Fibroblast of mammary gland (primary cell): ENCODE measurements at places on chromosomes 3 and 15.
A peak's percentile ranks its signal among the peaks of the same experiment; 100 is the strongest.

DNA sequence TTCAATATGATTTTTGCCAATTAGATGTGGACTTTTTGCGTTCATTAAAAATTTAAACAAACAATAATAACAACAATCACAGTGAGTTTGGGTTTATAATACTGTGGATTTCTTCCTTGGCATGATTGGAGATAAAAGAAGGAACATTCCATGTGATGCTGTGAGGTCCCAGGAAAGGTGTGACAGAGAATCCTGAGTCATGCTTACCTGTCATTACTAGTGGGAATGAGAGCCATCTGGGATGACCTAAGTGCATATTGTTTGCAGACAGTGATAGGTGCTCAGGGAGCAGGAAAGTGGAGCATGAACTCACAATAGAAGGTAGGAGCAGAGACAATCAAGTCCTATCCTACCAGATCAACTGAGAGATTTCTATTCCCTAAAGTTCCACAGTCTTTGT lies 766.5 kb upstream of the CFAP20DC start:
- no peak for DNase-seq

DNA sequence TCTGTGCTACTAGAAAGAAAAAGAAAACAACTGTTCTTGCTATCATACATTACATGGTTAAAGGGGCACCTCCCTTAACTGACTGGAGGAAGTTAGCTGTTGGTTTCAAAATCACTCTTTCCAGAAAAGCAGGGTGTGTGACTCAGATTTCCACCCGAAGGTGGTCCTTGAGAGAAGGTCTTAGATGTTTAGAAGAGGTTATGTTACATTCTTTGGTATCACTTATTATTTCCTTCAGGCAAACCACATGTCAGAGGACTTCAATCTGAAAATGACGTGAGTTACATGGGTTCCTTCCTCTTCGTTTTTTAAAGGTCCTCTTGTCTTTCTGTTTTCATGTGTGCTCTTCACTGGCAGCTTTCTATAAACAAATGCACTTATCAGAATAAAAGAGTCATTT lies 307.9 kb upstream of the CBLB start:
- DNase-seq: peak; percentile 12

DNA sequence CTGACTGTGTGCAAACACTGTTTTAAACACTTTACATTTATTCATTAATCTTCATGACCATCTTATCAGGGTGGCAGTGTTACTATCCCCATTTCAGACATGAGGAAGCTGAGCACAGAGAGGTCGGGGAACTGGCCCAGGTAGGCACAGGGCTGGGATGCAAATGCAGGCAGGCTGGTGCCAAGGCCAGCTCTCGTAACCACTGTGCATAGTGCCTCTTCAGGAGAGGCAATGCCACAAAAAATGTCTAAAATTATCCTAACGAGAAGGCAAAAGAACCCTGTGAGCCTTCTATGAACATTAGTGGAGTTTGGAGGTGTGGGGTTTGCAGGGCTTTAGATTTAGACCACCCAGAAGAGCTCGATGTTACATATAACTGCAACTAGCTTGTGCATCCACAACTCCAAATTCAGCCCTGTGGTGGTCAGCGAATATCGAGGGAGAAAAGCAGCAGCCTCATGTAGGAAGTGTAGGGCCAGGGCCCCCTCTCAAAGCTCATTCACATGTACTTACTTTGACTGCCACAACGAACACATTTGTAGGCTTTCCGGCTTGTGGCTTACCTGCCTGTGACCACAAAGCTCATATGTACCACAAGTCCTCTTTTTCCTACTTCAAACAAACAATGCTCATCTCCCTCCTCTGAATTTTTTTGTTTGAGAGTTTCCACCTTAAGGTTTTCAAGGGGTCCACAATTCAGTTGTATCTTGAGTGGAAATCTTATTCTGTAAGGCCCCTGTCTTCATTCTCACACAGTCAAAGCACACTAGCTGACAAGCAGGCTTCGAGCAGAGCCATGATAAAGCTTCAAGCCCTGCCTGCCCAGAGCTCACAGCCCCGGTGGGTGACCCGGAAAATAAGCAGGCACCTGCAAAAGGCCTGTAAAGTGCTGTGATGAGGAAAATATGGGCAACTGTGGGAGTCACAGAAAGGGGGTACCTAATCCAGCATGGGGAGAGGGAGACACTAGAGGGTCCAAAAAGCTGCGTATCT lies 722.9 kb upstream of the CFAP20DC start:
- no peak for DNase-seq

GRCh38 chr3:185559706-185560090 lies 7.3 kb upstream of the LIPH start:
- no peak for DNase-seq

- DNase-seq: no peak
Measured at GRCh38 chr15:43277901-43278300, 11.2 kb upstream of the TGM5 start.

GRCh38 chr3:127383656-127384179 lies 95.9 kb upstream of the PRR20G start:
- no peak for DNase-seq

- peak; percentile 48 for DNase-seq
Measured at GRCh38 chr3:197752107-197752506, 2.4 kb downstream of the FYTTD1 start.

GRCh38 chr15:97884513-97885131 lies 75.9 kb upstream of the ARRDC4 start:
- DNase-seq: no peak

- DNase-seq: no peak
Measured at GRCh38 chr15:69060041-69060481, 45.6 kb downstream of the NOX5 start.

- no peak for DNase-seq
Measured at GRCh38 chr15:37149146-37149545, 48.8 kb upstream of the MEIS2 start.

DNA sequence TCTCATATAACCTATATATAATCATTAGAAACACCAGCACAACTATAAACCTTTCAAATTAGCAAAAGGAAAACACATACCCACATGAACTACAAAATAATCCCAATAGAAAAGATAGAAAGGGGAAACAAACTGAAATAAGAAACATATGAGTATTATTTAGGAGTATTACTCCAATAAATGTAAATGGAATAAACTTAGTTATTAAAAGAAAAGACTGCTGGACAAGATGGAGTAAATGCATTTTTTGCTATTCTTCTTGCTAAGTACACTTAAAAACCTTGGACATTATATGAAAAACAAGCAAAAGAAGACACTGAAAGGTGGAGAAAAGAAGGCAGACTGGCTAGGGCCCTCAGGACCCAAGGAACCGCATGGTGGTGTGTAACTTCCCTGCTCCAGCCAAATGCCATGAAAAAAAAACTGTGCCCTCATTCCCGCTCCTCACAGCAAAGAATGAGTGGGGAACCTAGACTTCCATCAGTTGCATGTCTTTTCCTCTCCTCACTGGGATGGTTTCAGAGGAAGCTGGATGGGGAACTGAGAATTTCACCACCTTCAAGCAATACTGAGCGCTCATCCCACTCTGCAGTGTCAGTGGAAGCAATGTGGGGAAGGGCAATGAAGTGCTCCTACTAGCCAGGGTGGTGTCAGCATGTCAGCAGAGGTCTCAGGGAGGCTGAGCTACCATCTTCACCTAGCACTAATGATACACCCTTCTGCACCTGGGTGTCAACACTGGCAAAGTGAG lies 43.7 kb upstream of the ADAMTS17 start:
- DNase-seq: no peak

GRCh38 chr3:27565201-27565852 lies 81.1 kb upstream of the SLC4A7 start:
- DNase-seq: no peak

GRCh38 chr3:179832333-179832854 lies 179.6 kb downstream of the USP13 start:
- no peak for DNase-seq

- peak; percentile 69 for DNase-seq
Measured at GRCh38 chr15:83784975-83785374, 131.1 kb downstream of the ADAMTSL3 start.

DNA sequence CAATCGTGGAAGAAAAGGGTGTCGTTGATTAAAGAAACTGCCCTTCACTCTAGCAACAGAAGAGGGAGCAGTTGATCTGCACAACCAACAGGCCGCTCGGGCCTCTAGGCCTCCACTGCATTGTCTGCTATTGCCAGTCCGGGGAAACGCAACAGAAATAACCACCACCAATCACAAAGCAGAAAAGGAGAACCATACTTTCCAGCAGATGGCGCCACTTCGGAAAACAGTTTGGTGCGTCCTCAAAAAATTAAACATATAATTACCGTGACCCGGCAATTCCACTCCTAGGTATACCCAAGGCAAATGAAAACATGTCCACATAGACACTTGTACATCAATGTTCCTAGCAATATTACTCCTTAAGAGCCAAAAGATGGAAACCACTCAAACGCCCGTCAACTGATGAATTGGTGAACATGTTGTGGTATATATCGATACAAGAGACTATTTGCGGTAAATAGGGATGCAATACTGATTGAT lies 154.1 kb downstream of the TJP1 start:
- DNase-seq: peak; percentile 89

DNA sequence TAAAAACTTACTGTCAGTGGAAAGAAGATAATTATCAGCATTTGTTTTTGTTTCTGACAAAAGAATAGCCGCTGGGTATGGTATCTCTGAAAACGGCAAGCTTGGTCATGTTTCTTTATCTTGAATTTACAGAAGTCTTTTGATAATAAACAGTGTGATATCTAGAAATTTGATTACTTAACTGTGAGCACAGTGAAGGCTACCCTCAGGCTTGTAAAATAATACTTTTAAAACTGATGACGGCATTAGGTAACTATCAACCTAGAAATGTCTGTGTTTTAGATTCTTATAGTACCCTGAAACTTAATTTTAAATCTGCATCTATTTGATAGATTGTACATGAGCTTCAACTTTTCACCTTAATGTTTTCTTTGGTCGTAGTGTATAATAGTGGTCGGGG lies 43.4 kb downstream of the NSUN3 start:
- DNase-seq: no peak

GRCh38 chr15:73836845-73837244 lies 36.5 kb upstream of the TBC1D21 start:
- DNase-seq: no peak

DNA sequence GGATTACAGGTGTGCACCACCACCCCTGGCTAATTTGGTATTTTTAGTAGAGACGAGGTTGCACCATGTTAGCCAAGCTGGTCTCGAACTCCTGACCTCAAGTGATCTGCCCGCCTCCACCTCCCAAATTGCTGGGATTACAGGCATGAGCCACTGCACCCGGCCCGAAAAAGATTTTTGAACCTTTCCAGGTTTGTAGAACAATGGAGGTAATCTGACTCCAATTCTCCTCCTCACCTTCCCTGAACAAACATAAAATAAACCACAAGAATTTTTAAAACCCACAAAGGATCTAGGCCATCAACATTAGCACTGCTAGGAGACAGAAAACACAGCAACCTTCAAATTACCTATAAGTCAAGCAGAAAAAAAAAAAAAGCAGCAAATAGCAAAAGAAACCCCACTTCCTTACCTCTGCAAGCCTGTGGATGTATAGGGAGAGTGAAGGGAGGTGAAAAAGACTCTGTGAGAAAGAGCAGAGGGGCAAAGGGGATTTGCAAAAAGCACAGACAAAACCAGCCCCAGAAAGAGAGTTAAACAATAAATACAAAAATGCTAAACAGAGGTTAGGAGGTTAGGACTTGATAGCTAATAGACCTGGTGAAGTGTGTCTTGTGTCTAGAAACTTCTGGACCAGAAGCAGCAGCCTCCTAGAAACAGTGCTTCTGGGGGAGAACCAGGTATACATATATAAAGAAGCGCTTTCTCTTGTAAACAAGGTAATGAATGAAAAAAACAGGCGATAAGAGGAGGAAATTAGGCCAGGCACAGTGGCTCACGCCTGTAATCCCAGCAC lies 32.1 kb downstream of the TFDP2 start:
- no peak for DNase-seq

- DNase-seq: no peak
Measured at GRCh38 chr3:119625451-119626153, 27.9 kb downstream of the PLA1A start.

DNA sequence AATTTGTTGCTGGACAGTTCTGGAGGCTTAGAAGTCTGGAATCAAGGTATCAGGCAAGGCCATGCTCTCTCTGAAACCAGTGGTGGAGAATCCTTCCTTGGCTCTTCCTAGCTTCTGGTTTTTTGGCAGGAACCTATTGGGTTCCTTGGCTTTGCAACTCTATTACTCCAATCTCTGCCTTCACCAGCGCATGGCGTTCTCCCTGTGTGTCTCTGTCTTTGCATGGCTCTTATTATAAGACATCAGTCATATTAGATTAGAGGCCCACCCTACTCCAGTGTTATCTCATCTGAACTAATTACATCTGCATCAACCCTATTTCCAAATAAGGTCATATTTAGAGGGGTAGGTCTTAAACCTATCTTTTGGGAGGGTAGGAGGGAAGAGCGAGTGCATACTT lies 358.1 kb upstream of the RARB start:
- no peak for DNase-seq

DNA sequence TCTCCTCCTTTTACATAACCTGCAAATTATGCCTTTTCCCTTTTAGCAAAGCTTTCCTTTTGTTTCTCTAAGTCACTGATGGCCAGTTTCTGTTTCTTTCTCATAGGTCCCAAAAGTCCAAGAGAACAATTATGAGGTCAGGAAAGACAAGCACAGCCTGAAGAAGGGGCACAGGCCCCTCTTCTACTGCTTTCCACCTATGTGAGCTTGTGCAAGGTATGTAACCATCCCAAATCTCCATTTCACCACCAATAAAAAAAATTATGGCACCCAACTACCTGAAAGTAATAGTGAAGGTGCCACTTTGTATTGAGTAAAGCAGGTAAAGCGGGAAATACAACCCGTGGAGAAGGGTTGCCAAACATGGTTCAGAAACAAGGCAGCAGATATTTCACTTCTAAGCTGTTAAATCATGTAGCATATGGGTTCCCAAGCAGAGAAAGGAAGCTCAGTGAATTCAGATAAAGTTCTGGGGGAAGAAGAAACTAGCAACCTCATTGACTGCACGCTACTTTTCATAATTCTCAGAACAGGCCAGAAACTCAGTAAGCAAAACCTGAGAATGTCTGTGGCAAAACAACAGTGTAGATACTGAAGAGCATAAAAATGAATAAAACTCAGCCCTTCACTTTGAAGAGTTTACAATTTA lies 4.2 kb downstream of the PLOD2 start:
- DNase-seq: no peak
